NCI-H187 treated with DMSO at 0.1 percent for 48 hours (cell line): ENCODE measurements at places on chromosomes 2 and 18.

DNA sequence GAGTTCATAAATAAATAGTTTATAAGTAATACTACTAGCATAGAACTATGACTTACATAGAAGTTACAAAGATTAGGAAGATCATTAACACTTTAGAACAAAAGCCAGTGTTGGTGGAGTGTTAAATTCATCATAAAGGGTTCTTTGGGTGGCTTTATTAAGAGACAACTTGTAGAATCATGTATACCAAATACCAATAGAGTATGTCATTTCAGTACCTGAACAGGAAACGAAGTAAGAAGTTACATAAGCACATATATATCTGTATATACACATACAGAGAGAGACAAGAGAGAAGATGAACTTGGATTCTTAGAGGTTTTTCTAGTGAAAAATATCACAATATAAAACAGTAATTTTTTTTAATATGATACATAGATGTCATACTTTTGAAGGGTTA is 82.5 kb upstream of the OTX1 start:
- no peak for DNase-seq

DNA sequence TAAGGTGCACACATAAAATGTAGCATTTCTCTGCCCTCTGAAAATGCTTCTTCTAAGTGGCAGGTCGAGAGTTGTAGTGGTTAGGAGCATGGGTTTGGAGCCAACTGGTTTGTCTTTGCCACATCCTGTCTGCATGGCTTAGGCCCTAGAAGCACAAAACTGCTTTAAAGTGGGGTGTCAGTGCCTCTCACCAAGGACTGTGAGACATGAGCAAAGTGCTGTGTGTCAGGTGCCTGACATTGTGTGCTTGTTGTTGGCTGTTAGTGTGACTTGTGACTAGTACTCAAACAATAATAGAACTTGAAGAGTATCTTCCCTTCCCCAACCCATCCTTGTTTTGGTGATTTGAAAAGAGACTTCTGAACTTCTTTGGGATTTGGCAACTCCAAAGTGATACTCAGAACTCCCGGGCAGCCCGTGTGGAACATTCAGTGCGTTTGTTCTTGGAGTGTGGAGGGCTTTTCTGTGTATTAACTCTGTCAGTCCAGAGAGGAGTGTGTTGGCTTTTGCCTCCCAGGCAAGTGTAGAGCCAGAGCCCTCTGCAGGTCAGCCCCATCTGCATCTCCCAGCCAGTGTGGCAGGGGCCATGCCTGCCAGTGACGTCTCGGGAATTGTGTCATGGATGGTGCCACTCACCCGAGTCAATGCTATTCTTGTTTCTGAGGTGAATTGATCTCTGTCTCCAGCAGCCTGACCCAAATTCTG is 5.0 kb downstream of the MGAT5 start:
- no peak for DNase-seq

GRCh38 chr2:56749152-56749752 is 565.5 kb downstream of the CCDC85A start:
- DNase-seq, result no peak

- no peak for DNase-seq
Measured at GRCh38 chr2:216742411-216742810, 47.1 kb upstream of the IGFBP5 start.

- no peak for DNase-seq
Measured at GRCh38 chr2:118319271-118319684, 231.0 kb downstream of the INSIG2 start.

- no peak for DNase-seq
Measured at GRCh38 chr2:60496956-60497355, 56.5 kb downstream of the BCL11A start.

GRCh38 chr2:71498261-71498701 is 44.9 kb downstream of the DYSF start:
- no peak for DNase-seq

- no peak for DNase-seq
Measured at GRCh38 chr2:57876313-57876712, 170.3 kb upstream of the VRK2 start.

- no peak for DNase-seq
Measured at GRCh38 chr2:85794491-85795121, 40.8 kb downstream of the ATOH8 start.

- no peak for DNase-seq
Measured at GRCh38 chr2:64081046-64081445, 61.8 kb upstream of the VPS54 start.

GRCh38 chr2:196176142-196176738 is 4.9 kb upstream of the STK17B start:
- DNase-seq, result no peak

DNA sequence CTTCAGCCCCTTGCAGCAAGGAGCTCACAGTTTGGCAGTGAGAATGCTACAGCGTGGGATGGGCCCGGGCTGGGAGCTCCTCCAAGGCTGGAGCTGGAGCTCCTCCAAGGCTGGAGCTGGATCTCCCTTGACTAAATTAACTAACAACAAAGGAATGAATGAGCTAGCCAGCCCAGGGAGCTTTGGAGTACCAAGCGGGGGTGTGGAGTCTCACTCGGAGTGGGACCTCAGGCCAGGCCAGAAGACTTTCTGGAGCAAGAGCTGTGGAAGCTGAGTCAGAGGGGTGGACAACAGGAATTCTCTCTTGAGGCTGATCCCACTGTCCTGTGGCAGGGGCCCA is 244.7 kb upstream of the HS6ST1 start:
- no peak for DNase-seq

- DNase-seq, result no peak
Measured at GRCh38 chr2:229800997-229801754, 86.8 kb upstream of the DNER start.

GRCh38 chr2:7450833-7451190 is 533.6 kb downstream of the RNF144A start:
- DNase-seq, result no peak

- no peak for DNase-seq
Measured at GRCh38 chr2:108377815-108378630, at the start of gene SULT1C4. Gene SULT1C4 (plus strand): TSS chr2:108377954. CDS start chr2:108378338, 384 bp downstream.

DNA sequence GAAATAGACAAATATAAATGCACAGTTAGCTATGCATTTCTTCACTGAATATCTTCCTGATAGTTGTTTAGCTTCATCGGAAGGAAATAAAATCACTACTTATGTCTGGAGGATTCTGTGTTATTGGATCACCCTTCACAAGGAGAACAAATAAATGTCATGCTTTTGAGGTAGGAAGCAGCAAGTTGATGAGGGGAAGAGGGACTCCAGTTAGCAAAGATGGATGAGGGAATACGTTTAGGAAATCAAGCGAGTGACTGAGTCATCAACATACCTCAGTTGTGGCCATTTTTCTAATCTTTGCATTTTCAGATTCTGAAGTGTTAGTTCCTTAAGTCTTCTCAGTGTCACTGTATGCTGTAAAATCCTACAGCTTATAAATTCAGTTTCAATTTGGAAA is 456.2 kb downstream of the EPHA4 start:
- DNase-seq, result no peak

- DNase-seq, result no peak
Measured at GRCh38 chr18:56076723-56077122, 488.7 kb upstream of the TCF4 start.

- no peak for DNase-seq
Measured at GRCh38 chr2:218017211-218018053, 14.6 kb upstream of the TNS1 start.

GRCh38 chr2:54534625-54535024 is 78.5 kb downstream of the SPTBN1 start:
- DNase-seq, result no peak

DNA sequence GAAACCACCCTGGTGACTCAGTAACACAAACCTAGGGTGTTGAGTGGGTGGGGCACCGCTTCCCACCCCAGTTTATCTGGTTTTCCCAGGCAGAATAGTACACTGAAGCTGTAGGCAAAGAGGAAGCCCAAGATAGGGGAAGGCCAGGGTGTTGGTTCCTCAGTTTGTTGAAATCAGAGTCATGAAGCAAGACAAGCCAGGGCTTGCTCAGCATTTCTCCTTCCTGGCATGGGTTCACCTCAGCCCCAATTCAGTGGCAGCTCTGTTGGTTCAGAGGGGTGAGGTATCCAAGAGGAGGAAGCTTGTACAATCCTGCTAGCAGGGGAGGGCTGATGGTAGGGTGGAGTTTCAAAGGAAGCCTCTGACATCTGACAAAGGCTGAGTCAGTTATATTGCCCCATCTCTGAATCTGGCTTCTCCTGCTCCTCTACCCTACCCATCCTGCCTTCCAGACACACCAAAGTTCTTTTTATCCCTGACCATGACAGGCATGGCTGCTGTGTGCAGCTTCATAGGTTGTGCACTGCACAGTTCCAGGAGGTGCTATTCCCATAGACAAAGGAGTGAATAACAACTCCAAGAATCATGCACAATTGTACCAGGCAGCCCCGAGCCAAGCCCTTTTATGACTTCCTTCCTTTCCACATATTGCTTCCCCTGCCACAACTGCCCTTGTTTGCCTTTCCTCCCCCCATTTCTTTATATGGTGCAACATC is 24.9 kb upstream of the RAB10 start:
- no peak for DNase-seq

DNA sequence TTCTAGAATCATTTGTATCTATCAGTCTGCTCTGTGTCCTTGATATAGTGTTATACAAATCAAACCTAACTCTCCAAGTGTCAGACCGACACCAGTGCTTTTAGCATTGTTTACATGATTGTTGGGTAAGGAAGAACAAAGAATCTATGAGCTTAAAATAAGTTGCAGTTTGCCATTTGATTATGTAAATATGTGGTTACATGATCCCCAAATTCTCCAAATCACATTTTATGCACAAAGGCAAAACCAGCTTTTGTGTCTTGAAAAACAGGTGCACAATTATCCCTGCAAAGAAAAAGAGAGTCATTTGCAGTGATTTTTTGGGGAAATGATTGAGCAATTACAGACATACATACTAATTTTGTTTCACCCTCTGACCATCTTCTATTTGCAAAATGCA is 652.6 kb upstream of the CHAC2 start:
- no peak for DNase-seq

DNA sequence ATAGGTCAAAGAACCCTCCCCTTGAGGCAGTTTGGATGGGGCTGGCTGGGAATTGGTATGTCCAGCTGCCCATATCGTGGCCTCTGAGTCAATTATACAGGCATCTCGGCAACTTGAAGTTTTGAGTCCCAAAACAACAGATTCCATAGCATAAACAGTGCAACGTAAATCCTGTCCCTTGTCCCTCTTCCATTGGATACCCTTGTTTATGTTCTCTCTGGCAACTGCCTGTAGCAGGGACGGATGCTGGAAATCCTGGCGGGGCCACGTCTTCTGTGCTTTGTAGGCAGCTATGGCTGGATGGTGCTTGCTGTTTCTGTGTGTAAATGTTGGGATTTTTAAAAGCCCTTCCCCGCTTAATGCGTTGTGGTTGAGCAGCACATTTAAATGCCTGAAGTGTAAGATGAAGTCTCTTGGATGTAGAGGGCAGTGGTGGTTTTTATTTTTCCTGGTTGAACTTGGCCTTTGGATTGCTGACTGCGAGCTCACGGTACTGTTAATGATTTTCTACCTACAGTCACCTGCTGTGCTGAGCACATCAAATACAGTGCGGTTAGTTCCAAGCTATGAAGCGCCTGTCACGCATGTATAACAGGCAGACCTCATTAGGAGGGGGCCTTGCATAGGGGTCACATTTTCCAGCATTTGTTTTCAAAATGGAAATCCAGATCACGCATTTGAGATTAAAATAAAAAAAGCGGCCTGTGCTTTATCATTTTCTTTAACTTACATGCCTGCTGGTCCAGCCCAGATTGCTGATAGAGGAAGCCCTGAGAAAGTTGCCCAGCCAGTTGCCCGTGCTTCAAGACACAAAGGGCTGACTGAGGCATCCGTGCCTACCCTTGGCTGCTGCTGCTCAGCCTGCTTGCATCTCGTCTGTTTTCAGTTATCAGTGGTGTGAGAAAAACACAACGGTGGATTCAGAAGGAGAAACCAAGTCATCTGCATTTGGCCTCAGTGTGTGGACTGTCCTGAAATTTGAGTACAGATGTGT is 84.7 kb downstream of the NEDD4L start:
- DNase-seq, result peak; percentile 79

DNA sequence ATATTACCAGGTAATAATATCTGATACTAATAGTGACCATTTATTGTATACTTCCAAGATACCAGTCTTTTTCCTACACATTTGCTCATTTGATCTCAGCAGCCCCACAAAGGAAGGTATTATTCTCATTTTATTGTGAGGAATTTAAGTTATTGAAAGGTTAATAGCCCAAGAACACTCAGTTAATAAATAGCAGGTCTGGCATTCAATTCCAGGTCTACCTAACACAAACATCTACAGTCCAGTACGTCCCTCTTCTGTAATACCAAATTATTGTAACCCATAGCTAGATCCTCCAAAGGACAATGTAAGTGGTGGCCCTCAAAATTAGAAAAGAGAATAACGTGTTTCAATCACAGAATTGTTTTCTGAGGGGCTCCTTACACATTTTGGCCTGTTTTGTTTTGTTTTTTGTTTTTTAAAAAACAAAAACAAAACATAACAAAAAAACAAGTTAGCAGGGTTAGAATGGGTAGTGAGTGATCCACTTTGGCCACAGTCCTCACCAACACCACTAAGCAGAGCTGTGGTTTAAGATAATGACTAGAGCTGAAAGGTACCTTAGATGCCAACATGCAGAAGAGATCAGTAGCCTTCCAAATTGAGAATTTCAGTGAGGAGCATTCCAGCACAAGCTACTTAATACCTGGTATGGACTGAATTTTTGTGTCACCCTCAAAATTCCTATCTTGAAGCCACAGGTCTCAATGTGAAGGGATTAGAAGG is 137.5 kb downstream of the DYM start:
- DNase-seq, result no peak

GRCh38 chr2:37350034-37350433 is 5.6 kb downstream of the QPCT start:
- DNase-seq, result no peak

DNA sequence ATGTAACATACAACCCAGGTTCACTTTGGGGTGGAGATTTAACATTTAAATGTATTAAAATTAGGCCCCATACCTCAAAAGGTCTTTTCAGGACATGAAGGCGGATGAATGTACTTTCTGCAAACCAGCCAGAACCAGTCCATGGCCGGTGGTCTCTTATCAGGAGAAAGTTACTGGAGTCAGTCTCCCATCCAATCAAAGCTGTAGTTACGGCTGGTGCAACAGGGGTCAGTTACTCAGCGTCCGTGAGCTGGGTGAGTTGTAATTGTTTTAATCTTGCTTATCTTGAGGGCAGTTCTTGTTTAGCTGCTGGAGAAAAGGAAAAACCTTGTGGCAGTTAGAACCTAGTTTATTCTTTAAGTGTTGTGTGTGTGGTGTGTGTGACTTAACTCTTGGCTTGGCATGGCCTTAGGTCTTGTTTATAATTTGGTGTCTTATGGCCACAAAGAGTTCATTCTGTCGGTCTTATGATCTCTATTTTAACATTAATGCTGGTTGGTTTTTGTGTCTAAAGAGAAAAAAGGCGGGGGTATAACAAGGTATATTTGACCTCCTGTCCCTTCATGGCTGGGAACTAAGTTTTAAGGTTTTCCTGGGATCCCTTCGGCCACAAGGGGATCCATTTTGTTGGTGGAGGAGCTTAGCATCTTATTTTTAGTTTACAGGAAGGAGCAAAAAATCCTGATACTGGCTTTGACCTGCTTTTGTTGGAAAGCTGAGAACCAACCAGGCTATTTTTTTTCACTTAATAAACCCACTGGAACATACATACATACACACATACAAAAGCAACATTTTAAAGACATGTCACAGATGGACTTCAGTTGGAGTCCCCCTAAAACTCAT is 143.5 kb upstream of the NCK2 start:
- DNase-seq, result no peak

- DNase-seq, result no peak
Measured at GRCh38 chr2:83251321-83251872, 1207.7 kb downstream of the SUCLG1 start.
